ENCODE measurements at places on chromosomes 11 and 22.

DNA sequence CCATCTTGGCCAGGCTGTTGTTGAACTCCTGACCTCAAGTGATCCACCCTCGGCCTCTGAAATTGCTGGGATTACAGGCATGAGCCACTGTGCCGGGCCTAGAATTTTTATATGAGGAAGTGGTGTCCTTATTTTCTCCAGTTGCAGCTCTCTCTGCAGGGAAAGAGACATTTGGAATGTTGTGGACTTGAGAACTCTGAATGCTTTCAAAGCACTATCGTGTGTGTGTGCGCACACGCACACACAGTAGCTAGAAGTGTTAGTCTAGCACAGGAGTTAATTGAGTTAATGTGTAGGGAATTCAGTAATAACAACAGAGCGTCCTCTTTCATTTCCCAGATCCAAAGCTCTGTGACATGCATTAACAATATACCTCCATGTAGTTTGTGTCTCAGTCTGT, 164.0 kb upstream of the RASSF10 start:
- DNase-seq, result no peak

GRCh38 chr11:95853138-95853537, 62.8 kb downstream of the CEP57 start:
- DNase-seq, result no peak

DNA sequence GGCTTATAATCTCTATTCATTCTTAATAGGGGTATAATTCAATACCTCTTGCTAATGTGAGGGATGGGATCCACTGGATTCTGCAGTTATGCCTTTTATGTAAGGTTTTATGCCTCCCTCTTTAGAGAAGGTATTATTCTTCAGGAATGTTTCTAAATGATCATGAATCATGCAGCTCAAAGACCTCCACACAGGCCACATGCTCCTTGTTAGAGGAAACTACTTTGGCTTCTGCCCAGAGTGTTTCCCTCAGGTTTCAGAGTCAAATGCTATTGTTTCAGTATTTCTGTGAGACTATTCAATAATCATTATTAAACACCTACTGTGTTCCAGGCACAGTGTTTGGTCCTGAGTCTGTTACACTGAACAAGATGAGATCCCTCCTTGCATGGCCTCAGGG, 115.9 kb downstream of the RAB38 start:
- DNase-seq, result peak; percentile 60

- DNase-seq, result no peak
Measured at GRCh38 chr22:31103111-31103510, 4.3 kb downstream of the SELENOM start.

All from epithelial cell of proximal tubule (primary cell).